ENCODE measurements at places on chromosomes 7 and 10. TPM values are rescaled to one million over a fixed set of nuclear protein-coding genes. Genes with fewer than 3 reads are reported as not detected.

DNA sequence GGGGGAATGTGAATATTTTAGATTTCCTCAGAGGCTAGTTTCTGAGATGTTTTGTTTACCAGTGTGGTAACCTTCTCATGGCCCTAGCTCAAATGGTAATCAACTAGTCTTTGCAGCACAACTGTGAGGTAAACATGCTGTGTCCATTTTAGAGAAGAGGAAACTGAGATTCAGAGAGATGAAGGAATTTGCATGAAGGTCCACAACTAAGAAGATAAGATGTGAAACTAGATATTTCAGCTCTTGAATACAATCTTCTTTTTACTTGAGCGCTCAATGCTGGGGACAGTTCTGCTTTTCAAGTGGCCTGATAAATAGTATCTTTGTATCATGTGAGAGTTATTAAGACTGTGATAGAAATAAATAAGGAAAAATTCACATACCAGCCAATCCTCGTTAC, 245.4 kb downstream of the AUTS2 start:
- DNase-seq = no peak

DNA sequence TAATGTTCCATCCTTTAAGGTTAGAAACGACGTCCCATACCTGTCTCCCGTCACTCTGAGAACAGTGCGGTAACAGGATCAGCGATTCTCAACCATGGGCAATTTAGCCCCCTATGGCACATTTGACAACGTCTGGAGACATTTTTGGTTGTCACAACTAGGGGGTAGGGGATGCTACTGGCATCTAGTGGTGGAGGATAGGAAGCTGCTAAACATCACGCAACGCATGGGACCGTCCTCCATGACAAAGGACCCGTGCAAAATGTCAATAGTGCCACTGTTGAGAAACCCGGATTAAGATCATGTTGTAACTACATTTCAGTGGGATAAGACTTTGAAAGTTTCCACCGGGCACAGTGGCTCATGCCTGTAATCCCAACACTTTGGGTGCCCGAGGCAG, 5.0 kb upstream of the PAXIP1 start:
- DNase-seq = peak; percentile 8

- no peak for DNase-seq
These were observed 688.7 kb downstream of the SDK1 start for GRCh38 chr7:3989723-3990122.

GRCh38 chr10:20668985-20669384, 228.1 kb downstream of the NEBL start:
- no peak for DNase-seq

DNA sequence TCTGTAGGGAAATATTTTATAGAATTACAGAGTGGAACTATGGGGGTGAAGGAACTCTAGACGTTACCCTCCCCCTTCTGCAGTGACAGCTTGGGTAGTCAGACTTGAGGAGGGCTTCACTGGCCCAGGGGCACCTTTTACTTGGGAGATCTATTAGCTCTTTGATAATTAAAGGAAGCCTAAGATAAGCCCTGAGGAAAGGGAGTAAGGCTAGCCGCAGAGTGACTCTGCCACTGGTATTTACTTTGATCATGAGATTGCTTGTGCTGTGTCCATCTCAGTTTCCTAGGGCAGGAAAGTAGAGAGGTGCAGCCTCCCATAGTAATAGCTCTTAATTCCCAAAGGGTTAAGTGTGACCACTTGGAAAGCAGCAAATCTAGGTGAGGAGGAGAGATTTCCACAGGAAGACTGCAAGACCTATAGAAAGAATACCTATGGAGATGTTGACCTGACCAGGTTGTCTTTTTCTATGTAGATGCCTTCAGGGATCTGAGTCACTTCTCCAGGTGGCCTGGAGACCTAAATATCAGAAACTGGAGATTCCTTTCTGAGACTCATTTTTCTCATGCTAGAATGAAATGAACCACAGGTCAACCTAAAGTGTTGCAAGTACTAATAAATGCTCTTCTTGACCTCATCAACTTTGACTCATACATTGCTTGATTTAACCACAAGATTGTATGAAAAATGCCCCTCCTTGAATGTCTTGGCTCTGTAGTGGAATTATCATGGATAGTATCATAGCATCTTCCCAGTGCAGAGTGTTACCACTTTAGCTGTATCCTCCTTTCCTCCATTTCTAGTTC, 447.3 kb upstream of the GHITM start:
- DNase-seq = no peak

- no peak for DNase-seq
These were observed 154.0 kb downstream of the SGMS1 start for GRCh38 chr10:50469778-50470193.

DNA sequence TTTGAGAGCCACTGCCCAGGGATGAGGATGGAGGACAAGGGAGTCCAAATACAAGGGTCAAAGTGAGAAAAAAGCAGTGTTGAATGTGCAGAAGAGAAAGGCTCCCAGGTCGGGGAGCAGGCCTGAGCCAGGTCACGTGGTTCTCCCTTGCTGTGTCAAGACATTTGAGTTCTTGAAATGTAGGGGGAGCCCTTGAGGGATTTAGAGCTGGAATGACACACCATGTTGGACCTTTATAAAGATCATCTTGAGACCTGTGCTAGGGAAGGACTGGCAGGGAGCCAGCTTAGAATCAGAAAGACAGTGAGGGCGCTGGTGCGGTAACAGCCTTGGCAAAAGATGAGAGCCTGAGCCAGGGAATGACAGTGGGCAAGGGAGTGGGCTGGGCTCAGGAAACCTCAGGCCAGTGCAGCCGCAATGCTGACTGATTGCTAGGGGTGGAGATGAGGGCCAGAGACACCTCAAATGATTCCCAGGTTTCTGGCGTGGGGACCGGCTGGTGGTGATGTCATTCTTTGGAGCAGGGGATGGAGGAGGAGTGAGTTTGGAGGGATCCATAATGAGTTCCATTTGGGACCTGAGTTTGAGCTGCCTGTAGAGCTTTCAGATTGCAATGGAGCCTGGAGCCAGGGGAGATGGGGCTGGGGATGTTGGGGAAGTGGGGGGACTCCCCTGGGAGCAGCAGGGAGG, 120.1 kb downstream of the PTPN20 start:
- no peak for DNase-seq

DNA sequence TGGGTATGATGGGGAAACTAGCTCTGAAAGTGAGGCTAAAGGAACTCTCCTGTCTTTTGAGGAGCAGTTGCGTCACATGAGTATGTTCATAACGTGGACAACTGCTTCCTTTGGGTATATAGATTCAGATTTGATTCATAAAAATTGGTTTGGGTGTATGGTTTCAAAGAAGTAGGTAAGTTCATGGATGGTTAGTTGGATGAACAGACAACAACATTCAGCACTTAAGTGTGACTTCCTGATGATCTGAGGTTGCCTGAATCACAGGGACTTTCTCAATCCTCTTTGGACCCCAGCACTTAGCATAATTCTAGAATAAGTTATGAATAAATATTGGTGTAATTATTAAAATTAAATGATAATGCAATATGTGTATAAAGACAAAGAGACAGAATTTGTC, 43.4 kb downstream of the MACC1 start:
- DNase-seq = no peak

- DNase-seq = no peak
These were observed 63.4 kb upstream of the BET1 start for GRCh38 chr7:94067506-94067905.

DNA sequence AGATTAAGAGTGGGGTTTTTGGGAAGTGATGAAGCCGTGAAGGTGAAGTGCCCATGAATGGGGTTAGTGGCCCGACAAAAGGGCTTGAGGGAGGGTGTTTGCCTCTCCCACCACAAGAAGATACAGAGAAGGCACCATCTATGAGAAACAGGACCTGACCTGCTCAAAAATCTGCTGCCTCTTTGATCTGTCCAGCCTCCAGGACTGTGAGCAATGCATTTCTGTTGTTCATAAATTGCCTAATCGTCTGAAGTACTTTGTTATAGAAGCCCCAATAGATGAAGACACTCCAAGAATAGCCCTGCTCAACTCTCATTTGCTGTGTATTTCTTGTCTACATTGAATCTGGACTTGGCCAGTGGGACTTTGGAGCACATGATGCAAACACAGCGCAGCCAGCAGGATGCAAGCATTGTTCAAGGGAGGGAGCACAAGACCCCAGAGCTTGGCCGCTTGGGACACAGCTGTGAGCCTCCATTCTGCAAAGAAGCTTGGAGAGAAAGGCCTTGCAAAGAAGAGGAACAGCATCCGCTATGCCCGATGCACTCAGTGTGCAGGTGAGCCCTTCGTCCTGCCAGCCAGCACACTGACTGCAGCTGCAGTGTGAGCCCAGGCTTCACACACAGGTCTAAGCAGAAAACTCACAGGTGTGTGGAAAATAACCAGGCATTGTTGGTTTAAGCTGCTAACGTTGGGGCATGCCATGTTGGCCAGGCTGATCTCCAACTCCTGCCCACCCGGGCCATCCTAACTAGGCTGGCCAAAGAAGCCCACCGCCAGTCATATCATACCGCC, 73.2 kb upstream of the KLF6 start:
- DNase-seq = no peak

DNA sequence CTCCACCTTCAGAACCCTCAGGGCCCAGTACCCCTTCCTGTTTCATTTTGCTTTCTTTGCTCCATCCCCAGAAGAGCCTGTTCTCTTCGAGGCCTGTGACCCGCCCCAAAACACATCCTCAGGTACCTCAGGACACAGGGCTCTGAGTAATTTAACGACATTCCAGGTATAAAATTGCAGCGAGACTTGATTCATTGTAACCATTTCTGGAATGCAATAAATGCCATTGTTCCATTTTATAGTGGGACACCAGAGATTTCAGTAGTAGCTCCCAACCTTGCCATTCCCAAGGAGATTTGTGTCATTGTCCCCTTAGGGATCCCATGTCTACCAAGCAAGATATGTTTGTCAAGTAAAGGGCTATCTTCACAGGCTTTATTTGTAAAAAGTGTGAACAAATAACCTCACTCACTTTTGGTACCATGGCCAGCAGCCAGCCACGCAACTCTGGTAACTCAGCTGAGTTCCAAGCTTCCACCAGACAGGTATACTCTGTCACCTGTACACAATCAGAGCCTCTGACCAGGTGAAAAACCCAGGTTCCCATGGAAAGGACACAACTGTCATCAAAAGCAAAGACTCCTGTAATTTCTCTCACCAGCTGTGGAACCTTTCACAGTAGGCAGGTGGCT, 441.3 kb downstream of the PLXNA4 start:
- DNase-seq = no peak

DNA sequence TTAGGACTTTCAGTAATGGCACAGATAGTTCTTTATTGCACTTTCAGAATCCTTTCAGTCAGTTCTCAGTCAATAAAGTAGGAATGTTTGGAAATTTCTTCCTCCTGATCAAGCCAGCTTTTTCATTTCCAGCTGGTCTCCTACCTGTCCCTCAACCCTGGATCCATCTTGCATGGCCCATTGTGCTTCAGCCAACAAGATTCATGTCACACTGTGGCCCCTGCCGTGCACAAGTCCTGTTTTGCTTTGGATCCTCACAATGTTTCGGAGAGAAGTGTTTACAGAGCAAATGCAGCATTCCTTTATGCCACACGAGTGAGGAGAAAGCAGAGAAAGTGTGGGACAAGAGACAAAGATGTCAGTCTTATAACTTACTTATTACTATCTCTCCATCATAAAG, 1694.7 kb upstream of the LRRTM3 start:
- no peak for DNase-seq

DNA sequence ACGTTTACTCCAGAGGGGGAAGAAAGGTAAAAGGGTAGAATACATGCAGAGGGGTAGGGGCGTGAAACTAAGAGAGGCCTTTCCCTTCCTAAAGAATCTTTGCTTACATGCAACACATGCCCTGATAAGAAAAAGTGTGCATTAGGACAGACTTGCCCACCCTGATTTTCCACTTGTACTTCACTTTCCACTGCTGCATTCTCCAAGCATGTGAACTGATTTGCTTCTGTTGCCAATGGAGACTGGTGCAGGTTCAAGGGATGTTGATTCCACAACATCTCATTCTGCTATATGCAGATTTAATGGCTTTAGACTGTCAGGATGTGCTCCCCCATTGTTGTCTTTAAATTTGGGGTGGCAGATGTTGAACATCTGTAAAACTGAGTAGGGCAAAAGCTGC, 237.5 kb upstream of the TCF7L2 start:
- DNase-seq = no peak

- peak; percentile 68 for DNase-seq
These were observed 50.9 kb downstream of the DGKB start for GRCh38 chr7:14851610-14852009.

DNA sequence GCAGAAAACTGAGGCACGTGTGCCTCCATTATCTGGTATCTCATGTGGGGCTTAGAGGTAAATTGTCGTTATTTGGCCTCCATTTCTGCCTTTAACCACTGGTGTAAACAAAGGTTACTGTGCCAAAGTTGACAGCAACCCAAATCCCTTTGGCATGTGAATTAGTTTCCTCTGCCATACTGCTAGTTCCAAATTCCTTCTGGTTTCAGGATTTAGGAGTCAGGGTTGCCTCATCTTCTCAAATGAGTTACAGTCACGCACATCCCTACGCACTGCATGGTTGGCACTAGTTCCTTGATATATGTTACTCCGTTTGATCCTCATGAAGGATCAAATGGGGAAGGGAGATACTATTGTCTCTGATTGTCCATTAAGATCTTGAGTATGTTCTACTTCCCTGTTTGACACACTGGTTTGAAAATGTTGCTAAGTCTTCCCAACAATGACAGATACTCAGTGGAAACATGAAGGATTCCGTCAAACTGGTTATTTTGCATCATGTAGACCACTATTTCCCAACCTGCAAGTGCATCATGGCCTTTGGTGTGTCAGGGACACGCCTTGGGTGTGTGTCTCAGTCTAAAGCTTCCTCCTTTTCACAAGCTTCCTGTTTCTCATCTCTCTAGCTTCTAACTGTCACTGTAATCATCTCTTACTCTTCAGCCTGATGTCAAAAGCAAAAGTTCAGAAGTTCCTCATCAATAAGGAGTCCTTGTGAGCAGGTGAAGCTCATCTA, at the start of gene LIPN:
LIPN (plus strand) TSS at position 655 of the 736 bp plus-strand sequence. CDS start 1,386 bp downstream, outside the sequence.
- DNase-seq = no peak

GRCh38 chr10:60944058-60944909, at the start of gene RHOBTB1:
Gene RHOBTB1 (minus strand): TSS chr10:60944185. CDS start chr10:60911542, 32,643 bp downstream.
- peak; percentile 89 for DNase-seq

DNA sequence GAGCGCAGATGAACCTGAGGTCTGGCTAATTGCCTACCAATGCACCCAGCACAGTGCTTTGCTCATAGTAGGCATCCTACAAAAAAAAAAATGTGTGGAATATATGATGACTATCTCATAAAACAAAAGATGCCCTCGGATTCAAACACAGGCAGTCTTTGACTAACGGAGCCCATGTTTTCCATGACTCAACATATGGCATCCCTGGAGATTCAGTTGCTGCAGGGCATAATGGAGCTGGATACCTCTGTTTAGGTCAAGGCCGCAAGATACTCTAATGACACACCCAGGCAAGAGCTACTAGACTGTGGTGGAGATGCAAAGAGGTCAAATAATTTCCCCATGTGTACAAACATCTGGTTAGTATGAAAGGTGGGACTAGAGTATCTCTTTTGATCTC, 16.3 kb downstream of the CUBN start:
- DNase-seq = no peak

- no peak for DNase-seq
These were observed 560.5 kb downstream of the PARD3 start for GRCh38 chr10:34254596-34254995.

The PNPLA8 gene
- total RNA-seq = 20.0 TPM

The TAS2R5 gene
- 1.1 TPM for total RNA-seq

The PCBD1 gene
- 145 TPM for total RNA-seq

The PKD2L1 gene
- total RNA-seq = not detected

The MICU1 gene
- total RNA-seq = 54.1 TPM

The MINDY4 gene
- 5.7 TPM for total RNA-seq

The ABHD11 gene
- total RNA-seq = 48.9 TPM

The ADARB2 gene
- total RNA-seq = 2.4 TPM
